Stimulated activated CD4-positive, alpha-beta T cell treated with anti-CD3 and anti-CD28 coated beads, Interleukin-4, amount 100 ng/mL, for 48 hours (primary cell): ENCODE measurements at places on chromosomes 12 and 14.
A peak's percentile ranks its signal among the peaks of the same experiment; 100 is the strongest.

GRCh38 chr12:119804011-119804641, 73.0 kb downstream of the CIT start:
- no peak for DNase-seq

DNA sequence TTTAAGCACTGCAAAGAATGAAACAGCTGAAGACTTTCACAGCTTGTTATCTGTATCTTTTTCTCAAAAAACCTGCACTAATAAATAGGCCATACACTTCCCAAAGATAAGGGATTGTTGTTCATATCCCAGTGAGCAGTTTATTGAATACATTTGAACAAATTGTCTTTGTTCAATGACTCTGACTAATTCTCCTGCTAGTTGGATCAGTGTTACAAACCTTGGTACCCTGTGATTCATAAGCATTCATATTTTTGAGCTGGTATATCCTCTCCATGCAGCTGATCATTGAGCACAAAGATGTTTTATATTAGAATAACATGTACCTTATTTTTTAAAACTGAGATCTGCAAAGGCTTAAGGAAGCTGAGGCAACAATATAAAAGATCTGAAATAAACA, 58.9 kb upstream of the FSCB start:
- DNase-seq, result no peak

DNA sequence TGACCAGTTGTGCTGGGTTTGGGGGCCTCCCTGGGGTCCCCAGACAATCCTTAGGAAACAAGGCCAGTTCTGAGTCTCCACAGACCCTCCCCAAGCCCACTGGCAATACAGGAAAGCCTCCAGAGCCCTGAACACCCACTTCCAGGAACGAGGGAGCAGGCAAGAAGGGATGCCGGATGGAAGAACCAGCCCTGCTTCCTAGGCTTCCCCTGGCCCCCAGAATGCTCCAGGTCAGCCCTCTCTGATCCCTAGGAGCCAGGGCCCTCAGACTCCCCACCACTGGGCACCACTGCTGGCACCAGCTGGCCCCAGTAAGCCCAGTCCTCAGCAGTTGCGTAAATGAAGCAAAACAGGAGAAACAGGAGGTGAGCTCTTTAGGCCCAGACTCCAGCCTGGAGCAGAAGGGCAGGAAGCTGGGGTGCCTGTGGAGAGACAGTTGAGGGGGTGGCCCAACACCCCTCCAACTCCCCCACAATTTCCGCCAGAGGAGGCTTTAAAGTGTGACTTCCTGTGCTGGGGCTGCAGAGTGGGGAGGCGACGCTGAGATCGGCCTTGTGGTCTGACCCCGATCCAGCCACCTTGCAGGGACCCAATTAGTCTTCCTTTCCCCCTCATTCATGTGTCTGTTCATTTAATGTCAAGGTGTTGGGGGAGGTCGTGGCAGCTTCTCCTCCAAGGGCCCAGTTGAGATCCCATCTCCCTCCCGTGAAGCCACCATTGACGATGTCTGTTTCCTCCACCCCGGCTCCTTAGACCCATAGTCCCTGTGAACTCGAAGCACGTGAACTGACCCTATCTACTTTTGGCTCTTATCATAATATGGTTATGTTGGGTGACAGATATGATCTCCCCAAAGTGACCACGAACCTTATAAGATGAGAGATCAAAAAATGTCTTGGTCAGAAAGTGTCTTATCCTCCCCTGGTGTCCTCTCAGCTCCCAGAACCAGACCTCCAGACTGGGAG, 4.7 kb downstream of the TNFRSF1A start:
- DNase-seq, result no peak

DNA sequence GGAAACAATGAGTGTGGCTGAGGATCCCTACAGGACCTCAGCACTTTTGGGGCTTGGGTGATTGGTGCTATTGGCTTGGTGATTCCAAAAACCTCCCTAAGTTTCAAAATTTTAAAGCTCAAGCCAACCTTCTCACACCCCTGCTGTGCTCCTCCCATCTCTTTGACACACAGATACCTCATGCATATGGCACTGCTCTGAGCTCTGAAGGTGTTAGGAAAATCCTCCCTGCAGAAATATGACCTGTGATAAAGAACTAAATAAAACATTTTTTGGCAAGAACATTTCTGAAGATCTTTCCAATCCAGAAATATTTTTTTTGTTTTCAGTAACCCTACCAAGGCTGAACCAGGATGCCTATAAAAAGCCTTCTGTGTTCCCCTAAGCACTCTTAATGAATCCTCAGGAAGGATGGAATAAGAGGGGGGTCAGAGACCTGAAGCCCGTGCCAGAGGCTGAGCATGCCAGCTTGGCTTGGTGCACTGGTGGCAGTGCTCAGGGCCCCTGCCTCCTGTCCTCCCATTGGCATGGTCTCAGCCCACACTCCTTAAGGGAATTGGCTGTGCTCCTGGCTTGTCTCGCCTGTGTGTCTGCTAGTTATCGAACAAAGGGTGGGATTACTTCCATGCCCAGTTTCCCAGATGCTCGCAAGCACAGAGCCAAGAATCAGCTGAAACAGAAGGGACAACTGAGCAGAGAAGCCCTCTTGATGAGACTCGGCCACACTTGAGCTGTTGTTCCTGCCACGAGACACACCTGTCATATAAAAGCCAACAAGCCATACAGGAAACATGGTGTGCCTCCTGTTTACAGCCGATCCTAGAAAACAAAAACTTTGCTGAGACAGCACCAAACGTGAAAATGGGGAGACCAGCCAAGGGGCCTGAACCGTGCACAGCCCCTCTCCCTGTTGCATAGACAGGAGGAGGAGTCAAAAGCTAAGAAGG, 132.7 kb upstream of the EEA1 start:
- DNase-seq, result no peak

DNA sequence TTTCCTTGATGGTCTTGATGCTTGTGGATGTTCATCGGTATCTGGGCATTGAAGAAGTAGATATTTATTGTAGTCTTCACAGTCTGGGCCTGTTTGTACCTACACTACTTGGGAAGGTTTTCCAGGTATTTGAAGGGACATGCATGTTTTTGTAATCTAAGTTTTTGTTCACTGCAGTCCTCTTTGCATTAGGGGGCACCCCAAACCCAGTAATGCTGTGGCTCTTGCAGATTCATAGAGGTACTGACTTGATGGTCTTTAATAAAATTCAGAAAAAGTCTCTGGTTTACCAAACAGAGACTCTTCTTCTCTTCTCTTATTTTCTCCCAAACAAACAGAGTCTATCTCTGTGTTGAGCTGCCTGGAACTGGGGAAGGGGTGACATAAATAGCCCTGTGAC, 150.9 kb upstream of the SLC16A7 start:
- DNase-seq, result no peak

DNA sequence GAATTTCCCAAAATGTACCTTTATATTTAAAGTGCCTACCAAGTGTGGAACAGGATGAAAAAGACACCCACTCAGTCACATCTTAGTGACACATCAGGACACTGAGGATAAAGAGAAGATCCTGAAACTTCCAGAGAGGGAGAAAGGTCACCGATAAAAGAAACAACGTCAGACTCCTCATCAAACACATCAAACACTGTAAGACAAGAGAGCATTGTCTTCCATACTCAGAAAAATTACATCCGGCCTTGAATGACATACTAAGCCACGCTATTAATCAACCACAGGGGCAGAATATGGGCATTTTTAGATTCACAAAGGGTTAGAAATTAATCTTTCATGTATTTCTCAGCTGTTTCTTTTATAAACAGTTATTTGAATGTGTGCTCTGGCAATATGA, 490.3 kb downstream of the APAF1 start:
- DNase-seq, result no peak

DNA sequence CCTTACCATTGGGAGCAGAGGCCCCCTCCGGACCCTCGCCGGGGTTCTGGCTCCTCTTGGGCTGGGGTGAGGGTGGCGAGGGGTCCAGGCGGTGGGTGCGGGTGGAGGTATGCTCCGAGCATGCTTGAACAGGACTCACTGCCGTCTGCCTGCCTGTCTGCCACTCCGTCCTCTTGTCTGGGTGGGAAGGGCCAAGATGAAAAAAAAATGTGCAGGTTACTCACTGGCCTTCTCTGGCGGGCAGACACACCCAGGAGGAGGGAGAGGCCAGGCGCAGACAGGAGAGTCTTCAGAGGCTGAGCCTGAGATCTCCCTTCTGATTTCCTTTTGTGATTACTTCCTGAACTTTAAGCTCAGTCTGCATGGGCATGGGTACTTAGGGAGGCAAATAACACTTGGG, 76.1 kb downstream of the STON2 start:
- DNase-seq, result no peak

- DNase-seq, result no peak
Observed at GRCh38 chr14:52352061-52352491, 38.0 kb downstream of the PTGER2 start.

DNA sequence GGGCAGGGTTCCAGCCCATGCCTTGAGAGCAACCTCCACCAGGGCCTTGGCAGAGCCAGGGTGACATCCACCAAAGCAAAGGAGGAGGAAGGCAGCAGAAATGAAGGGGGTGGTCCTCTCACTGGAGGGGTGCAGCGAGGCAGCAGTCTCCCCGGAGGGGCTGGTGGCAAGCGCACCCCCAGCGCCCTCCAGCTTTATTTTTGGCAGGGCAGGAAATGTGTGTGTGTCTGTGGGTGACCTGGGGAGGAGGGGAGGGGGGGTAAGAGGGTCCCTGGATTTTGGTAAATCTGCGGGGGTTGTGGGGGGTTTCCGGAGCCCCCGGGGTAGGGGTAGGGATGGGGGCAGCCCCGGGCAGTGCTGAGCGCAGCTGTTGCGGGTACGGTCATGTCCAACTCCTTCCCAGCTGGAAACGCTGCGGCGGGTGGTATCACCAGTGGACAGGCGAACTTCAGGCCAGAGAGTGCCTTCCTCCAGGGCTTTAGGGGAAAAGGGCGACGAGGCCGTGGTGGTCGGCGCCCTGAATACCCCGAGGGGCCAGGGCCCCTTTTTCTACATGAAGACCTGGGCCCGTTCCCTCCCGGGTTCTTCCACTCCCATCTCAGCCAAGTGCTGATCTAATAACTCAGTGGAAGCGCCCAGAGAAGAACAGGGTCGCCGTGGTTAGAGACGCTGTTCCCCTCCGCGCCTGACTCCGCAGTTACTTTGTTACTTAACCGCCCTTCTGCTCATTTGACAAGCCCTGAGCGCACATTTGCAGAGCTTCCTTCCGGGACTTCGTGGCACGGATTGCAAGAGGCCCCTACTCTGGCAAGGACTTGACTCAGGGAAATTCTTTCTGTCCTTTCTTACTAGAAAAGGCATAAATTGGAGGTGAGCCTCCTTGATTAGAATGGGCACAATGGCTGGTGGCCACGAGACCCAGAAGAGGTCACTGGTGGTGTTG, 55.2 kb downstream of the FOS start:
- DNase-seq, result peak; percentile 30

GRCh38 chr12:76240281-76240680, 107.9 kb downstream of the BBS10 start:
- DNase-seq, result no peak
